ENCODE measurements at places on chromosomes 5 and 9.

- H3K4me3 ChIP-seq: no peak overlapping the region
- no peak overlapping the region for H3K27ac ChIP-seq
- no peaks in the 10 kb centered on the region for H3K36me3 ChIP-seq
Measured at GRCh38 chr9:114271556-114272510, 51.1 kb upstream of the ORM1 start.

- no peak for DNase-seq
- no peaks in the 10 kb centered on the region for H3K36me3 ChIP-seq
- no peak overlapping the region for H3K4me3 ChIP-seq
- H3K27ac ChIP-seq: no peak overlapping the region
Measured at GRCh38 chr9:108049671-108050494, 560.3 kb upstream of the KLF4 start.

DNA sequence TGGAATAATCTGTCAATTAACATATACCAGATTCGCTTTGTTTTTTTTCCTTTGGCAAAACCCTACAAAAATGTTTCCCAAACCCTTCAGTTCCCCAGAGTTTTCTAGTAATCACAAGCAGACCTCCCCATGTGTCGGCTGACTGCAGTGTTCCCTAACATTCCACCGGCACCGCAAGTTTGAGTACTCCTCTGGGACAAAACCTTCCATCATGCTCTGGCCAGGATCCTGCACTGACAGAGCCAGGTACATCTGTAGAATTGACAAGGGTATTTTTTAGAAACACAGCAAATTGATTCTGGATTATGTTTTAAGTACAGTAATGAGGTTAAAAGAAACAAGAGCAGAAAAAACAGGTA, 174.7 kb downstream of the GAS1 start:
- no peak overlapping the region for H3K4me3 ChIP-seq
- DNase-seq: no peak
- H3K27ac ChIP-seq: no peak overlapping the region

DNA sequence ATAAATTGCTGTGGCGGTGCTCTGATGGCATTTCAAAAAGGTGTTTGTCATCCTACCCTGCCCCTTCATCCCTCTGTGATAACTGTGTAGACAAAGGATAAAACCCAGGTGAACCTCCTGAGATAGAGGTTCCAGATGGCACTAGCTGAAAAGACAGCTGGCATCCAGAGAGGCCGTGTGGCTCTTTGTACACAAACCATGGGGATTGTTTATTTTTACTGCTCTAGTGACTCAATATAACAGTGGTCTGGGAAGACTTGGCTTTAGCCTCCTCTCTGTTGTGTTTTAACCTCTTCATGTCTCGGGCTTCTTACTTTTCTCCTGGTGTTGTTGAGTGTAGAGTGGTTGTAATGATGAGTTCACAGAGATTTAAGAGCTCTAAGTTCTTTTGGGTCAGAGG, 48.8 kb downstream of the SH3GL2 start:
- H3K27ac ChIP-seq: no peak overlapping the region
- H3K4me3 ChIP-seq: no peak overlapping the region
- H3K4me1 ChIP-seq: no peaks in the 10 kb centered on the region
- no peak for DNase-seq

DNA sequence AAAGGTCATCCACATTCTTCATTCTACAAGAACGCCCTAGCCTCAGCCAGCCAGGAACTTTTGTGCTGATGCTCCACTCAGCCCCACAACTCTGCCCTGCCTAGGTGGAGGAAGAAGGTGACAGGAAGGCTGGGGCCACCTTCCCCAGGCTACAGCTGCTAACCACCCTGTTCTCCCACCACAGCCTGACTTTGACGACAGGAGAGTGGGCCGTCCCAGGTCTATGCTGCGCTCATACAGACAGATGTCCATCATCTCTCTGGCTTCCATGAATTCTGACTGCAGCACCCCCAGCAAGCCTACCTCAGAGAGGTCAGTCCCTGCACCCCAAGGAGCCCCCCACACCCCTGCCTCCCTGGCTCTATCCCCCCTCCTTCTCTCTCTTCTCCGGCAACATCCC, 28.2 kb upstream of the FOXI1 start:
- no peaks in the 10 kb centered on the region for H3K4me1 ChIP-seq
- no peak overlapping the region for H3K27ac ChIP-seq

- H3K4me3 ChIP-seq: no peak overlapping the region
- no peaks in the 10 kb centered on the region for H3K27me3 ChIP-seq
- no peak for DNase-seq
- H3K4me1 ChIP-seq: no peaks in the 10 kb centered on the region
Measured at GRCh38 chr9:130480673-130481072, 35.9 kb downstream of the ASS1 start.

- no peak overlapping the region for H3K4me3 ChIP-seq
- peaks cover 3% of the 10 kb centered on the region for H3K36me3 ChIP-seq
- no peak for DNase-seq
- no peaks in the 10 kb centered on the region for H3K4me1 ChIP-seq
- no peak overlapping the region for H3K27ac ChIP-seq
- H3K27me3 ChIP-seq: no peaks in the 10 kb centered on the region
Measured at GRCh38 chr5:77449277-77449676, 42.8 kb downstream of the WDR41 start.

DNA sequence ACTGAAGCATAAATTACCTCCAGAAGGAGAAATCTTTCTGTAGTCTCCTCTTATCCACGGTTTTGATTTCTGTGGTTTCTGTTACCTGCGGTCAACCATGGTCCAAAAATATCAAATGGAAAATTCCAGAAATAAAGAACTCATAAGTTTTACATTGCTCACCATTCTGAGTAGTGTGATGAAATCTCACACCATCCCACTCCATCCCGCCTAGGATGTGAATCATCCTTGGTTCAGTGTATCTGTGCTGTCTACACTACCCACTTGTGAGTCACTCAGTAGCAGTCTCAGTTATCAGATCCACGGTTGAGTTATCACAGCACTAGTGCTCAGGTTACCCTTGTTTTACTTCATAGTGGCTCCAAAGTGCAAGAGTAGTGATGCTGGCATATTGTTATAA, 371.2 kb downstream of the NFIB start:
- H3K27me3 ChIP-seq: no peaks in the 10 kb centered on the region
- peaks cover 2% of the 10 kb centered on the region for H3K4me1 ChIP-seq
- H3K4me3 ChIP-seq: no peak overlapping the region
- no peak overlapping the region for H3K27ac ChIP-seq
- no peaks in the 10 kb centered on the region for H3K36me3 ChIP-seq

- no peak for DNase-seq
- H3K4me3 ChIP-seq: no peak overlapping the region
Measured at GRCh38 chr5:32251871-32252458, 60.8 kb downstream of the MTMR12 start.

DNA sequence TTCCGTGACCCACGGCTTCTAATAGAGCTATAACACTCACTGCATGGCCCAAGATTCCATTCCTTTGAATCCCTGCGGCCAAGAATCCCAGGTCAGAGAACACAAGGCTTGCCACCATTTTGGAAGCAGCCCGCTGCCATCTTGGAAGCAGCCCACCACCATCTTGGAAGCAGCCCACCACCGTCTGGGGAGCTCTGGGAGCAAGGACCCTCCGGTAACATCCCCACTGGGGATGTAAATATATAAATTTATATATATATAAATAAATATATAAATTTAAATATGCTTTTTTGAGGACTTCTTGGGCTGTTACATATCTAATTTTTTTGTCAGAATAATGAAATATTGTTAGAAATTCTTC, 122.4 kb downstream of the FAM170A start:
- H3K36me3 ChIP-seq: no peaks in the 10 kb centered on the region
- H3K4me3 ChIP-seq: no peak overlapping the region
- no peaks in the 10 kb centered on the region for H3K4me1 ChIP-seq
- H3K27ac ChIP-seq: no peak overlapping the region
- DNase-seq: no peak

Measured in aorta (tissue), 5 donors.